ENCODE measurements at places on chromosomes 1 and 21. TPM values are rescaled to one million over a fixed set of nuclear protein-coding genes. Genes with fewer than 3 reads are reported as not detected.

GBP1 gene
- 16.1 TPM for total RNA-seq

TFF2 gene
- total RNA-seq, result not detected

CSF3R gene
- 6.6 TPM for total RNA-seq

CLCA4 gene
- total RNA-seq, result not detected

GCSAML gene
- 0.83 TPM for total RNA-seq

DNA sequence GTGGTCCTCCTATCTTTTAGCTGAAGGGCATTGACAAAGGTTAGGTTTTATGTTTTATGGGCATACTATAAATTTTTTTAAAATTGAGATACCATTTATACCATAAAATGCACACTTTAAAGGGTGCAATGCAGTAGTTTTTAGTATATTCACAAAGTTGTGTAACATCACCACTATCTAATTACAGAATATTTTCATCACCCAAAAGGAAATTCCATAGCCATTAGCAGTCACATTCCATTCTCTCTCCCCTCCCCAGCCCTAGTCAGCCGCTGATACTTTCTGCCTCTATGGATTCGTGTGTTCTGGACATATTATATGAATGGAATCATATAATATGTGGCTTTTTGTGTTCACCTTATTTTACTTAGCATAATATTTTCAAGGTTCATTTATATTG, 135.8 kb upstream of the B3GALT2 start:
- DNase-seq, result no peak

DNA sequence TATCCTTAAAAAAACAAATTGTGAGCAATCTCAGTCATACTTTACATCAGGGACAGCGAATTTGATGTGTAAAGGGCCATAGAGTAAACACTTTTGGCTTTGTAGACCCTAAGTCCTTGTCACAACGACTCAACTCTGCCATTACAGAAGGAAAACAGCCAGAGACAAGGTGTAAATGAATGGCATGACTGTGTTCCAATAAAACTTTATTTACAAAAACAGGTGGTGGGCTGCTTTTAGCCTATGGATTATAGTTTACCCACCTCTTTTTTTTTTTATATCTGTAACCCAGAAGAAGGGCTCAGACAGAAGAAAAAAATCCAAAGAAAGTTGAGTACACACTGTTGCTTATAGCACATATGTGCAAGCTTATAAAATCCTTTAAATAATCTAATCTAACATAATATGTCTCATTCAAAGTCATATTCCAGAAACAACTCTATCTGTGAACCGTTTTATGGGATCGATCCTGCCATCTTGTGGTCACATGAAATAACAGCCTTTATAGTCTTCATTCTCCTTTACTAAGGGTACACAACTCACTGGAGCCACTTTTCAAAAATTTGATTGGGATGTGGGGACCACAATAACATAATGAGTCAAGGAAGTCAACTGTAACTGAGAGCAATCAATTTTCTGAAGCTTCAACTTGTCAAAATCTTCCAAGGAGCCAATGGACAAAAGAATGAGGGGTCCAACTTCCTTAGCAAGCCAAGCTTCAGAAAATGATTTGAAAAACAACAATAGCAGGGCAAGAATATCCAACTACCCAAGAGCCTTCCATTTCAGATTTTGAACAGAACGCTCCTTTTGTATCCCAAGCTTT, 142.2 kb upstream of the KRTAP19-8 start:
- no peak for DNase-seq

All from esophagus muscularis mucosa (tissue), 4 donors.